ENCODE measurements at places on chromosomes 11 and 22.
A peak's percentile ranks its signal among the peaks of the same experiment; 100 is the strongest.

GRCh38 chr11:23280088-23280487 is 419.8 kb upstream of the CCDC179 start:
- no peak for DNase-seq

DNA sequence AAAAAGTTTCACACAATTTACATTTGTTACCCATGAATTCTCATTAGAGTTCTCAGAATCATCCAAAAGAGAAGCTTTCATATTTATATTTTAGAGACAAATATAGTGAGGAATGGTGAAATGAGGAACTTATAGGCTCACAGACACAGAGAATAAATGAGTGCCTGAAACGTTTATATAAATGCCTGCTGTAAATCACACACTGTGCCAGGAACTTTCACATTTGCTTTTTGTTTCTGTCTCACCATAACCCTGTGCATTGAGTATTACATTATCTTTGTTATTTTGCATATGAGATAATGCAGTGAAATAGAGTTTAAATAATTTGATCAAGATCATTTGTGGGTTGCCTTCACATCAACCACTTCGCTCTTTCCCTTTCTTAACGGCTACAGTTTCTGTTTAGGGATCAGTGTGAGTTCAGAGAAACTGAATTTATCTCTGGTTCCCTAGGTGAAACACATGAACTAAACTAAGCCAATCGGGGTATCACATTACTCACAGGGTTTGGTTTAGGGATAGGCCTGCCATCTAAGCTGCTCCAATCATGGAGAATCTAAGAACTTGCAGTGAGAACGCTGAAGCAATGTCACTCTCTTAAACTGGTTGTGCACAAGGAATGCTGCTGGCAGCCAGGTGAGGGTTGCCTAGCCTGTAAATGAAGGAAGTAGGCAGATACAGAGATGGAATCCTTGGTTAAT is 1339.2 kb upstream of the TENM4 start:
- DNase-seq, result no peak

- DNase-seq, result peak; percentile 60
Measured at GRCh38 chr11:118939953-118940598, 14.3 kb upstream of the BCL9L start.

DNA sequence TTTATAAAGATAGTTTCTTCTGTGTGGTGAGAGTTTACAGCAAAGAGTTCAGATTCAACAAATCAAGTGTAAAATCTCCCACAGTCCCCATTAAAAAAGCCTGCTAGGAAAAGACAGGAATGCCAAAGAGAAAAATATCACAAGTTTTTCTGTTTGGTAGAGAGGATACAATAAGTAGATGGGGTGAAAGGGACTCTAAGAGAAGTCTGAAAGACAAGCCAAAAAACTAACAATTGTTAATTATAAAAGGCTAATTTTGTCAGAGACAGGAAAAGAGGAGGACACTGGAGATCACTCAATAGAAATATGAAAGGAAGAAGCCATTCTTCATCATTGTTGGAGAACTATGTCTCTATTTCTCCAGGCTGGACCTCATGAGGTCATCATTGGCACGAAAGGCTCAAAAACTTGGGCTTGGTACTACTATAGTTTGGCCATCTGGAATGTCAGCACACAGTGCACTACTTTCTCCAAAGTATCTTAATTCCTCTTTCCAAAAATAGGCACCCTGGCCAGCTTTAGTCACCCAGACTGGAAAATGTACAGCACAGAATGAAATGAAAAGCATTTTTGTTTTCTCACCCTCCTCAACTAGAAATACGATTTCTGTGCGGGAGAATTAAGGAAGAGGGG is 531 bp upstream of the SOX6 start:
- no peak for DNase-seq

Measured in stimulated activated naive CD4-positive, alpha-beta T cell (primary cell).